ENCODE measurements at places on chromosomes 3 and 15.

DNA sequence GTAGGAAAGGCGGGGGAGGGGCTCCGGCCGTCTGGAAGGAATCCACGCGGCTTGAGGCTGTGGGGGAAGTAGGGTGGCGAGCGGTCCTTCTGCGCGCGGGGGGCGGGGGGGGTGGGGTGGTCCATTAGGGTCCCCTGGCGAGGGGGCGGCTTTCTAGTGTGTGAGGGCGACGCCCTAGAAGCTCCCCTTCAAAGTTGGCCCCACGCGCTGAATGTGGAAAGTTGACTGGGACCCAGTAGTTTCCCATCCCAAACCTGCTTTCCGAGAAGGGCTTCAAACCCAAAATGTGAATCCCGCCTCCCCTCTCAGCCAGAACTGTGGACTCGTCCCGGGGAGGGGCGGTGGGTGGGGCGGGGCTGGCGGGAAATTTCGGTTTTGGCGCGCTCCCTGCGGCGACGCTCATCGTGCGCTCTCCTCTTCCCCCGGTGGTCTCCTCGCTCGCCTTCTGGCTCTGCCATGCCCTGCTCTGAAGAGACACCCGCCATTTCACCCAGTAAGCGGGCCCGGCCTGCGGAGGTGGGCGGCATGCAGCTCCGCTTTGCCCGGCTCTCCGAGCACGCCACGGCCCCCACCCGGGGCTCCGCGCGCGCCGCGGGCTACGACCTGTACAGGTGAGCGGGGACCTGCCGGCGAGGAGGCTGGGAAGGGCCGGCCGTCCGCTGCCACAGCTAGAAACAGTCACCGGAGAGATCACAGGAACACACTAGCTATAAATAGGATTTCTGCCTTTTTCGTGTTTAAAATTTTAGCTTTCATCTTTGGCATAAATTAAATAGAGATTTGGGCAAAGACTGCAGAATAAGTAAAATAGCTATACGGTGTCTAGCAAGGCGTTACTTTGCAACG, 790 bp downstream of the DUT start:
- peak; percentile 88 for DNase-seq

DNA sequence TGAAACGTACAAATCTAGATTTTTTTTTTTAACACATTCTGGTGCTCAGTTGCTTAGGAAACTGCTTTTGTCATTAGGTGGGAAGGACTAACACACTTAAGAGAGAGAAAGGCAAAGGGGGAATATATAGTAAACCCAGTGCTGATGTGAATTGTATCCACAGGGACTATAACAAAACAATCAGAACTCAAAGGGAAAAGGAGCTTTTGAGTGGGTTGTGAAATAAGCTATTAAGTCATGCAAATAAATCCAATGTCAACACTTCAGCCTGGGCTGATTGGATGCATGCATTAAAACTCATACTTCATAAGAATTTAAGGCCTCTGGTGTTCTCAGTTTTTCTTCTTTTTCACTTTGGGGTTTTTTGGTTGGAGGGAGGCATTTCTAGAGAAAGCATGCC, 628.9 kb downstream of the FHIT start:
- DNase-seq = no peak

- DNase-seq = peak; percentile 74
Measured at GRCh38 chr3:189148081-189148507, 23.7 kb upstream of the TPRG1 start.

DNA sequence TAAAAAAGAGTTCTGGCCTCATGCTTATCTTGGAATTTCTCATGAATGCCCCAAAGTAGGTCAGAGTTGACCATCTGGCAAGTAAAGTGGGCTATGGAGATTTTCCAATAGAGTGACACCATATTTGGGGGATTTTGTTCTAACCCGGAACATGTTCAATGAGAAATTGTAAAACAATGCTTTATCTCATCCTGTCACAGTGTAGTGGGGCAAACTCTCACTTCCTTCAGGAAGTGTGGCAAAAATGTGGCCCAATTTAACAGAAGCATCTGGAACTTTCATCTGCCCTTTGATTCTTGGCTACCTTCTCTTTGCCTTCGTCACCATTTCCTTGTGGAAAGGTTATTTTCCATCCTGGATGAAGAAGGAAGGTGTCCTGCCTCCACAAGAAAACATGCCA, 70.8 kb downstream of the ADAMTS9 start:
- no peak for DNase-seq

Measured in AG08395 (cell line).